ENCODE measurements at places on chromosomes 16 and 17.
A peak's percentile ranks its signal among the peaks of the same experiment; 100 is the strongest.

GRCh38 chr17:52145476-52145875 is 13.0 kb downstream of the CA10 start:
- no peak for DNase-seq

DNA sequence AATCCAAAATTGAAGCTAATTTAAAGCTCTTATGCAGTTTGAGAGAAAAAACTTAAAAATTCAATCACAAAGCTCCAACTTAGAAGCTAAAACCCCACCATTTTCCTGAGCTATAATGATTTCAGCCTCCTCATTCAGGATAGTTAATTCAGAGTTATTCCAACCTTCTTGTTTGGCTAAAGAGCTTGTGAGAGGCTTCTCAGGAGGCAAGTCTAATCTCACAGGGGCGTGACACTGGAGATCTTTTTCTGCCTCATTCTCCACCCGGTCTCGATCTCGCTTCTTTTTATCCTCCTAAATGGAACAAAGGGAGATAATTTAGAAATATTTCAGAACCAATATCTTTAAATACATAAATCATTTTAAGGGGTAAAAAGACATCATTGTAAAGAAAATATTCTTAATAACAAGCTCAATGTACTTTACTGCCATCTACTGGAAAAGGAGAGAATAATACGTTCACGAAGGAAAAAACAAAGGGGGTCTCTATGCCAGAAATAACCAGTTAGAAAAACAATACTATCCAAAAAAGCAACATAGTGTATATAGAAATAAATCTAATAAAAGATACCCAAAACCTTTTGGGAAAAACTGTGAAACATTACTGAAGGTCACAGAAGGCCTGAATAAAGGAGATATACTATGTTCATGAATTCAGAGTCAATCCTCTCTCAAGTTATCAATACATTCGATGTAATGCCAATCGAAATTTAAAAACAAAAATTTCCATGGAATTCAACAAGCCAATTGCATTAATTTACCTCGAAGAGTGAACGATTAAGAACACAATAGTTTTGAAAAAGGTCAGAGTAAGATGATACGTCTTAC is 13.9 kb downstream of the BRD7 start:
- DNase-seq = no peak

- DNase-seq = no peak
Observed at GRCh38 chr17:79171188-79171587, 96.6 kb downstream of the ENGASE start.

DNA sequence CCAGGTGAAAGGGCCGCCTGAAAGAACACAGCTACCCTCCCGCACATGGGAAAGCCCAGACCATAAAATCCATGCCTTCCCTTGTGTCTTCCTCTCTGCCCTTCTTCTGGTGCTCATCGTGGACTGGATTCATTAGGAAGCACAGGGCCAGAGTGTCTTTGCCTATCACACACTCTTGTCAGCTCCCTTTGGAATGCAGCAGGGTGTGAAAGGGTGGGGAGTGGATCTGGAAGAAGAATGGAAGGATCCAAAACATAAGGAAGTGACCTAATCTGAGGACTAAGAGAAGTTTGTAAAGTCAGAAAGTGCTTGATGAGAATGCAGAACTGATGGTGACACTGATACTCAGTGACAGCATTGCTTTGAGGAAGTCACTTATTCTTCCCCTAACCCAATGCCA is 1147.3 kb upstream of the GOT2 start:
- DNase-seq = no peak

GRCh38 chr17:71725811-71726210 is 395.0 kb upstream of the SOX9 start:
- DNase-seq = no peak

DNA sequence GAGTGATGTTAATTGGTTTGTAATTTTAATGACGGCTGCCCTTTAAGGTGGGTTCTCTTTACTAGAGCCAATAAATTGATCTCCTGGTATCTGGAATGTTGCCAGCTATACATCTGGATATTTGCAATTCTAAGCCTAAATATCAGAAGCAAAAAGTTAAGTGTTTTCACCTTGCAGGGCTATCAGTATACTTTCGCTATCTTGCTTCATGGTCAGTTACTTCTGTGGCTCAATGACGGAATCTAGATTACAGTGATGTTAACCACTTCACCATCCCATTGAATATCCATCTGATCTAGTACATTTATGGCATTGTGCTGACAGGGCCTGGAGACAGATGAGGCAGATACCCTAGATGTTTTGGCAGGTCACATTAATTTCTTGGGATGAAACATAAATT is 28.3 kb downstream of the CCL4 start:
- no peak for DNase-seq

DNA sequence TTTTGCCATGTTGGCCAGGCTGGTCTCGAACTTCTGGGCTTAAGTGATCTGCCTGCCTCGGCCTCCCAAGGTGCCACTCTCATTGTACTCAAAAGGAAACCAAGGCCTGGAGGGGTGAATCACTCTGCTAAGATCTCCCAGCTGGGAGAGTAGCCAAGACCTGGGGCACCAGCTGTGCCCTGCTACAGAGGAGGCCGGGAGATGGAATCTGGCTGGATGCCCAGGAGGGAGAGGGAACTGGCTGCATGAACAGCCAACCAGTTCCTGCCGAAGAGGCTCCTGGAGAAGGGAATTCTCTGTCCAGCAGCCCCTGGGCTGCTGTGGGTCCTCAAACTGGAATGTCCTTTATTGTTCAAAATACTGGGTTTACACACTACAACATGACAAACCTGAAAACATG is 238.7 kb upstream of the CIBAR2 start:
- DNase-seq = peak; percentile 56

All from caudate nucleus (tissue), 63 donors.